ENCODE measurements at places on chromosomes 16 and 17. TPM values are rescaled to one million over a fixed set of nuclear protein-coding genes. Genes with fewer than 3 reads are reported as not detected.

NLK gene
- 11.2 TPM for total RNA-seq

CD79B gene
- 21.7 TPM for total RNA-seq

KCNH6 gene
- total RNA-seq, result not detected

GRAPL gene
- 13.6 TPM for total RNA-seq

- DNase-seq, result no peak
Observed at GRCh38 chr16:73891129-73891542, 405.5 kb upstream of the PSMD7 start.

DNA sequence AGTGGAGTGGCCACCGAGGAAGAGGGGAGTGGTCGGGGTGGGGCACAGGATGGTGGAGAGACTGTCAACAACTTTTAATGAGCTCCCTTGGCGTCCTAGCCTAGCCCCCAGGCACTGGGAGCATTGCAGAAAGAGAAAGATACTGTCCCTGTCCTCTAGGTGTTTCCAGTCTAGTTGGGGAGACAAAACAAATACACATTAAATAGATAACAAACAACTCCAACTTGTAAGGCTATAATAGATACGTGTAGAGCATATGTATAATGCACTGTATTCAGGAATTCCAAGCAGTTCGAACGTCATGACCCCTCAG is 435 bp upstream of the UBE2O start:
- no peak for DNase-seq

GRCh38 chr16:84780544-84781376 is 39.0 kb upstream of the CRISPLD2 start:
- no peak for DNase-seq

- DNase-seq, result no peak
Observed at GRCh38 chr16:18788828-18789514, 1.2 kb downstream of the RPS15A start.

Data from activated CD8-positive, alpha-beta T cell treated with anti-CD3 and anti-CD28 coated beads, Interleukin-2, amount 10 ng/mL, durations not matched to agents 7 days and 5 days (primary cell).